ENCODE measurements at places on chromosomes 5 and 9.

GRCh38 chr5:25500635-25501034 is 855.9 kb upstream of the CDH10 start:
- no peak for DNase-seq

GRCh38 chr9:121912812-121913627 is 180.1 kb downstream of the TTLL11 start:
- no peak for DNase-seq

- peak; percentile 23 for DNase-seq
Observed at GRCh38 chr5:63247651-63248050, 669.0 kb downstream of the LRRC70 start.

- DNase-seq = peak; percentile 53
Observed at GRCh38 chr9:129489838-129490582, 130.9 kb downstream of the C9orf50 start.

DNA sequence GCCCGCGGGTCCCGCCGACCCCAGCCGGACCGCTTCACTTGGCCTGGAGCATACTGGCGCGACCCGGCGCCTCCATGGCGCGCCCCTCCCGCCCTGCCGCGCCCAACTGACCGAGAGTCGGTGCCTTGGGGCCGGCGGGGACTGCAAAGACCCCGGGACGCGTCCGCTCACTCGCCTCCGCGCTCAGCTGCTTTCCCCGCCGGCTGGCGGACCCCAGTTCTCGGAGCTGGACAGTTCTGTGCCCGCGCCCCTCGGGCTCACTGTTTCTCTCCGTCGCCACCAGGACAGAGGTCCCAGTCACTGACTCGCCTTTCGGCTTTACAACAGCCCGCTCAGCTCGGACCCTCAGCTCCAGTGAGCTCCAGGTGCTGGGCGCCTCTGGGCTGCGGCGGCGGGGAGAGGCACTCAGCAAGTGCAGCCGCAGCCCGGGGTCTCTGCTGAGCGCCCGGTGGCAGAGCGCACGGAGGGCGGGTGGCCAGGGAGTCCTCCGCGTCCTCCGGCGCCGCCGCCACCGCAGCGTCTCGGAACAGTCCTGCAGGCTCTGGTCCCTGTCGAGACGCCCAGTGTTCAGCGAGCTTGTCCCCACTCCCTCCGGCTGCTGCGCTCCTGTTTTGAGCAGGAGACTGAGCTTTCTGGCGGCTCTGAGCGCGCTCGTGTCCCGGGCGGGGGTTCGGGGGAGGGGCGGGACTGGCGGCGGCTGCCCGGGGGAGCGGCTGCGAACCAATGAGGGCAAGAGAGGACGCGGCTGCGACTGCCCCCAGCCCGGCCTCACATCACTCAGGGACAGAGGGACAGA is at the start of gene SMIM32:
TSS of gene SMIM32 (minus strand) at position 637 of the 796 bp plus-strand sequence. CDS start 638 bp downstream, outside the sequence.
- peak; percentile 14 for DNase-seq

DNA sequence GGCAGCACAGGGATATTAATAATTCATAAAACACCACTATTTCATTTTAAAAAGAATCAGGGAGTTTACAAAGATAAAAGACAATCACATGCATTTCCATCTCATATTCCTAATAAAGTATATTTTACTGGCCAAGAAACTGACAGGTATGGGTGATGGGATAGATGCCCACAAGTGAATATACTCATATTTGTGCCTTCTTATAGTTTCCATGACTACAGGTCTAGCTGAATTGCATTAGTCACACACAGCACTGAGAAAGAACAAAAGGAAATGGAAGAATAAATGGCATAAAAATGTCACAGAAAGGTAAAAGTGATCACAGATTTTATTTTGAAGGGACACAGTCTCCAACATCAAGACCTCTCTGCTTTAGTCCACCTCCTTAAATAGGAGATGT is 193.5 kb downstream of the PLK2 start:
- peak; percentile 16 for DNase-seq

- no peak for DNase-seq
Observed at GRCh38 chr9:108996643-108997042, 16.7 kb downstream of the CTNNAL1 start.

DNA sequence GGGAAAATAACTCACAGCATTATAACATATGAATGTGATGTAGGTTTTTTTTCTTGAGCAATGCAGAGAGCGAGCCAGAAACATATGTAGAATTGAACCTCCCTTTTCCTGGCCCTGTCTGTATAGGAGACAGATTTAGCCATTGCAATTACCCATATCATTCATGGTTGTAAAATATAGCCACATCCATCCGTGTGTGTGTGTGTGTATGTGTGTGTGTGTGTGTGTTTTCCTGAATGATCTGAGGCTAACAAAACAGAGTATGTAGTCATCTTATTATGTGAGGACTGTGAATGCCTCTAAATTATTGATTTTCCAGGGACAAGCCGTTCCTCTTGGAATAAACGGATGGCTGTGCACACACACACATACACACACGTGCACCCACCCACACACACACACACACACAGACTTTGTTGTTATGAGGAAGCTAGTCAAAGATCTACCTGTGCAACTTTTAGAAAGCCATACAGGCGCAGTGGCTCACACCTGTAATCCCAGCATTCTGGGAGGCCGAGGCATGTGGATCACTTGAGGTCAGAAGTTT is 11.7 kb upstream of the DENND1A start:
- DNase-seq = no peak

- DNase-seq = peak; percentile 50
Observed at GRCh38 chr5:173310861-173311785, 17.1 kb downstream of the STC2 start.

DNA sequence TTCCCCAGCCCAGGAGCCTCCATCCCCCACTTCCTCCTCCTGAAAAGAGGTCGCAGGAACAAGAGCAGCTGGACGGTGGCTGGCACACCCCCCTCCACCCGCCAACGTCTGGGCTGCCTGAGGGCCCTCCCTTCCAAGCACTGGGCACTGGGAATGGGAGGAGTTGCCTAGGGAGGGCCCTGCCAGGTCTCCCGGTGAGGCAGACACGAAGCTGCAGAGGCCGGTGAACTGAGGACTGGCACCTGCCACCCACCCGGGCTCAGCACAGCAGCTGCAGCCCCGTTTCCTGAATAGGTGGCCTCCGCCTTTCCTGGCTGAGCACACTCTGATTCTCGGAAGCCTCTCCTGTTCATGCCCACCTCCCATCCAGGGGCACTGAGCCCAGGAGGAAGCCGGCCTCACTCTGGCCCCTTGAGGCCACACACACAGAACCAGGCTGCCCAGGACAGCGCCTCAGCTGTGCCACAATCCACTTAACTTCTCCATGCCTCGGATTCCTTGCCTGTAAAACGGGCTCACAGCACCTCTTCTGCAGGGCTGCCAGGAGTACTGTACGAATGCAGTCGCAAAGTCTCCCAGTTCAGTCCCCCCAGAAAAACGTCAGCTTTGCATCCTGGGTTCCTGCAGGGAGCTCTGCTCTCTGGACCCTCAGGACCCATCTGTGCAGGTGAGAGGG is 1.3 kb downstream of the NPDC1 start:
- no peak for DNase-seq

DNA sequence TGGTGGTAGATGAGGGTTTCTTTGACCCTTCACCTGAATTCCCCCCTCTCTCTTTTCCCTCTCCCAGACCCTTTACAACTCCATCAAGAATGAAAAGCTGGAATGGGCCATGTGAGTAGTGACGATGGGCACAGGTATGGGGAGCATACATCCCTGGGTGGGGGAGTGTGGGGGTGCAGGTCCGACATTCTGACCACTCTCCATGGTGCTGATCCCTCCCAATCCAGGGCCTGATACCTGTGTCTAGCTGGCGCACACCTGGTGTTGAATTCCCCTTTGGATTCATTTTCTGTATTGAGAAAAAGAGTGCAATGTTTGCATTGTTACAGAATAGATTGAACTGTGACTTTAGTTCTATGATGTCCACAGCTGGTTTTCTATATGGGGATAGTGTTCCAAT is 40.0 kb downstream of the PSD2 start:
- DNase-seq = no peak

DNA sequence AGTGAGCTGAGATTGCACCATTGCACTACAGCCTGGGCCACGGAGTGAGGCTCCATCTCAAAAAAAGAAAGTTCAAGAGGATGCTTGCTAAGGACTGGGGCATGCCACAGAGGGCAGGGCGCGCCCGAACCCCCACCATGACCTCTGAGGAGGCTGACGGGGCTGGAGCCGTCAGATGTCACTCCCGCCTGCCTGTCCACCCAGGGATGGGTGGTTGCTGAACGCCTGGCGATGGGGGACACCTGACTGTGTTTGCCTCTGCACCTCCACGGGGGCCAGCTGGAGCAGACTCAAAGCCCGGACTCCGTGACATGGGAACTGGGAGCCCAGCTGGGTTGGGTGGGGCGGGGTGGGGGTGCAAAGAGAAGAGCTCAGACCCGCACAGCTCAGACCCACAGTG is 31.9 kb downstream of the ADAMTSL2 start:
- DNase-seq = no peak

DNA sequence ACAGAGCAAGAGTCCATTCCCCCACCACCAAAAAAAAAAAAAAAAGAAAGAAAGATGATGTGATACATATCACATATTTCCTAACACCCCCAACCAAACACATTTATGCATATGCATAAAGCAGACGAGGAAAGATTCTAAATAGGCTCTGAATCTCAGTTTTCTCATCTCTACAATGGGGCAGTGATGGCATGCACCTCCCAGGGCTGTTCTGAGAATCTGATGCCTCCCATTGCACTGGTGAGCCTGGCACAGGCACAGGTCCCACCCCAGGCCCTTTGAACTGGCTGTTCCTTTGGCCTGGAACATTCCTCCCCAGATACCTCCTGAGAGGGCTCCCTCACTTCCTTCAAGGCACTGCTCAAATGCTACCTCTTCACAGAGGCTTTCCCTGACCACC is 116.5 kb downstream of the C9orf50 start:
- DNase-seq = no peak

- peak; percentile 63 for DNase-seq
Observed at GRCh38 chr9:18327121-18327520, 146.8 kb upstream of the ADAMTSL1 start.

DNA sequence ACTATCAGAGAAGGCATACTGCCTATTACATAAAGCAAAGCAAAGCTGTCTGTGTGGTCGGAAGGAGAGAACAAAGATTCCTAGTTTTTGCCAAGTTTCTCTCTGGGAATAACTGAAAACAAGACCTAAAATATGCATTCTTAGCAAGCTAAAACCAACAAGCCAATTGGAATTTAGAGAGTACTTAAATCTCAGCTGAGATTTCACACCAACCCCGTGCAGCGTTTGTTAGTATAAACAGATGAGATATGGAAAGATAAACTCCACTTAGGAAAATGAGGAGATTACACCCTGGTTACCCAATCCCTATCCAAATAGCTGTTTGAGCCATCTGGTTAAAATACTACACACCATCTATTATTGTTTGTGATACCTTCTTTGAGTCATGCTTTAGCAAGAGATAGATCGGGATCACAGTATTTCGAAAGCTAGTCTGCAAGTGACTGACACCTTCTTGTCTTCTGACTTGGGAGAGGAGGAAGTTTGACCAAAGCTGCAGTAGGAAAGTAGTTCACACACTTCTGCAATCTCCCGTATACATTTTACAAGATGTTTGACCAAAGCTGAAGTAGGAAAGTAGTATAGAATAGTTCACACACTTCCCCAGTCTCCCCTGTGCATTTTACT is 18.2 kb downstream of the FAF2 start:
- peak; percentile 24 for DNase-seq

- no peak for DNase-seq
Observed at GRCh38 chr5:93395971-93396379, 185.0 kb downstream of the NR2F1-AS1 start.

DNA sequence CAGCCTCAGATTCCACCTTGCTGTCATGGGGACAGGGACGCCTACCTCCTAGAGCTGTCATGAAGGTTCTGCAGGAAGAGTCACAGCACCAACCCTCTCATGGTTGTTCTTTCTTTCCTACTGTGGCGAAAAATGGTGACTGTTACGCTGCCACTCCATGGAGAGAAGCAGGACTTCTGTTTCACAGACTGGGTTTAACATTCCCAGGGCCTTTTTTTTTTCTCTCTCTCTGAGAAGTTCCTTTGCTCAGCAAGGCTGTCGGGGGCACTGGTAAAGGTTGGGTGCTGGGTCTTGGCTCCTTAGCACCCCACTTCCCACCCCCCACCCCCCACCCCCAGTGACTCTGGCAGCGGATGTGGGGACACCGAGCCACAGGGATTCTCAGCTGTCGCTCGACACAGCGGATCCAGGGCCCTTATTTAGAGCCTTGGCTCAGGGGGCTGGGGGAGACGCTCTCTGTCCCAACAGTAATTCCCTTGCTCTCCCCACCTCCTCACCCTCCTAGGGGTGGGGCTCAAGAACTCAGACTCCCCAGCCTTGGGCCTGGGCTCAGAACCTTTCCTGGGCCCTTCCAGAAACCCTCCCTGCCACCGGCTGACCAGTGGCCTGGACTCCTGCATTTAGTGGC is 34.4 kb downstream of the DUSP1 start:
- no peak for DNase-seq

DNA sequence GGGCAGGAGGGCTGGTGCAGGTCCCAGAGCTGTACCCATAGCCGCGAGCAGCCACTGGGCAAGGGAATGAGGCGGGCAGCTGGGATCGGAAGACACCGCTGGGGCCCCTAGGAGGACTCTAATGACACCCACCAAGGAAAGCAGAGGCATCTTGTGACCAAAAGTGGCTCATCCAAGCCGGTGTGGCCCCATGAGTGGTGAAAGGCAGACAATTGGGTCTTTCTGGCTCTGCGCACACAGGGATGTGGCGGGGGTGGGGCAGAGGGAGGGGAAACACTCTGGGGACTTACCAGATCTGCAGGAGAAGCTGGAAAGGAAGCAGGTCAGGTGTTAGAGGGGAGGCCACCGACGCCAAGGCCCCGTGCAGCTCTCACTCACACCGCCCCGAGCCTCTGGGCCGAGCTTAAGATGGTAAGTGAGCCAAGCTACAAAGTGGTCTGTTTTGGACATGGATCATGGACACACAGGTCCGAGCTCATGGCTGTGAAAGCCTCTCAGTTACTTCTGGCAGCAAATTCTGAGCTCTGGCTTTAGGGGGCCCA is 42.3 kb upstream of the SARDH start:
- DNase-seq = no peak

DNA sequence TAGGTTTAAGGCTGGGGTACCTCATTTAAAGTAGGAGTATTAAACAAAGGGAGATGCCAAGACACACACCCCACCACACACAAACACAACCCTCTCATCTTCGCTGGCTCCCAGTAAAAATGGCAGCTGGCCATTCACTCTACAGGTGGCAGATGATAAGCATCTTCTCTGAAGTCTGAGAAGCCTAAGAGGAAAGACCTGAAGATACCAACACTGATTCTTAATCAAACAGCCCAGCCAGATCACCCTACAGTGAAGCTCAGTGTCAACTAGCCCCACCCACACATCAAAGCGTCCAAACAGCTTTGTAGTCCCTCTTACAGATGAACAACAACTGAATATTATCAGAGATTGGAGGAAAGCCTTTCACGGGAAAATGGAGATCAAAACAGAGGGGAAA is 59.5 kb downstream of the SPOCK1 start:
- DNase-seq = no peak

- peak; percentile 18 for DNase-seq
Observed at GRCh38 chr5:94375801-94376200, 242.6 kb downstream of the KIAA0825 start.

DNA sequence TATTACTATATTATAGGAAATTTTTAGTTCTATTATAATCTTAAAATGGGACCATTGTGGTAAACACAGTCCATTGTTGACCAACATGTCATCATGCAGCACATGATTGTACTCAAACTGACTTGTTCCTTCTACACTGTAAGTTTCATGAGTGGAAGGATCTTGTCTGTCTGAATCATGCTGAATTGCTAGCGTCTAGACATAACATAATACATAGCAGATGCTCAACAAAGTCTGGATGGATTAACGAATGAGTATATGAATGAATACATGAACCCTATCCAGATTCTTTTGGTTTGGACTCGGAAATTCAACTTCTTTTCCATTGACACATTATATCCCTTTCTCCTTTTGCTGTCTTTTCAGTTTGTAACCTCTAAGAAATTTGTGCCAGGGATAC is 429.2 kb upstream of the SGCD start:
- peak; percentile 91 for DNase-seq

GRCh38 chr9:96725576-96725975 is 52.3 kb downstream of the ZNF510 start:
- DNase-seq = no peak
